ENCODE measurements at places on chromosomes 4 and X. TPM values are rescaled to one million over a fixed set of nuclear protein-coding genes. Genes with fewer than 3 reads are reported as not detected.
A peak's percentile ranks its signal among the peaks of the same experiment; 100 is the strongest.

DNA sequence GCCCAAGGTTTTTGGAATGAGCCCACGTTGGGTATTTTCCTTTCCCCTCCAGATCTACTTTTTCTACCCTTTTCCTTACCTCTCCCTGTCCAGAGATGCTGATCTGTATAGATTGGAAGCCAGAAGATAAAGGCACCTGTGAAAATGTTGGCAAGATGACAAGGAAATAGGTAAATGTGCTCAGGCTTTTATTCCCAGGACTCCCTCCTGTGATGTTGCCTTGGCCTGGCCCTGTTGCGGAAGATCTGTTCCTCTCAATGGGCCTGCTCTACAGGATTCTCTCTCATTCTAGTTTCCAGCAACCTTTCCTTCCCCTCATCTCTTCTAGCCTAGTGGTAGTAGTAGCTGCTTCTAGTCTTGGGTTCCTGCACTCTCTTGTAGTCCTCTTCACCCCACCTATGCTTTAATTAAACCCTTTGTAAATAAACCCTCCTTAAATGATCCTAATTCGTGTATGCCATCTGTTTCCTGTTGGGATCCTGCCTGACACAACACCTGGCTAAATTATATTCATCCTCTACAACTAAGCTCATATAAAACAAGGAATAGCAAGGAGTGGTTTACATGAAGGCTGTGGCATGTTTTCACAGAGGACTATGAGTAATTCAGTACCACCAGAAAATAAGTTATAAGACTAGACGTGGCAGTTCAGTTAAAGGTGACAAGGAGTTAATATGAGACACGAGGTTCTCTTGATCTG is 95.7 kb upstream of the MAOA start:
- H3K36me3 ChIP-seq, result no peaks in the 10 kb centered on the region
- DNase-seq, result no peak
- H3K4me3 ChIP-seq, result no peak overlapping the region
- H3K27ac ChIP-seq, result no peak overlapping the region
- H3K27me3 ChIP-seq, result no peaks in the 10 kb centered on the region

GRCh38 chr4:80498725-80499124 is 163.2 kb downstream of the CFAP299 start:
- no peak for DNase-seq
- no peak overlapping the region for H3K27ac ChIP-seq
- no peaks in the 10 kb centered on the region for H3K36me3 ChIP-seq
- H3K27me3 ChIP-seq, result no peaks in the 10 kb centered on the region
- H3K4me1 ChIP-seq, result no peaks in the 10 kb centered on the region

DNA sequence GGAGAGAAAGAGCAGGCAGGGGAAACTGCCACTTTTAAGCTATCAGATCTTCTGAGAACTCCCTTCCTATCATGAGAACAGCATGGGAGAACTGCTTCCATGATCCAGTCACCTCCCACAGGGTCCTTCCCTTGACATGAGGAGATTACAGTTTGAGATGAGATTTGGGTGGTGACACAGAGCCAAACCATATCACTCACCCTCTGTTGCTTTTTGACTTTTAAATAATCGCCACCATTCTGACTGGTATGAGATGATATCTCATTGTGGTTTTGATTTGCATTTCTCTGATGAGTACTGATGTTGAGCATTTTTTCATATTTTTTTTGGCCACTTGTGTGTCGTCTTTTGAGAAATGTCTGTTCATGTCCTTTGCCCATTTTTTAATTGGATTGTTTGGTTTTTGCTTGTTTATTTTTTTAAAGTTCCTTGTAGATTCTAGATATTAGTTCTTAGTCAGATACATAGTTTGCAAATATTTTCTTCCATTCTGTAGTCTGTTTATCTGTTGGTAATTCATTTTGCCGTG is 6.5 kb upstream of the PAQR3 start:
- no peaks in the 10 kb centered on the region for H3K4me1 ChIP-seq
- 0 out of 2 replicates have a peak, but pooled peaks cover 7% of the 10 kb centered on the region for H3K27me3 ChIP-seq
- no peak overlapping the region for H3K27ac ChIP-seq
- no peak for DNase-seq
- H3K4me3 ChIP-seq, result no peak overlapping the region

DNA sequence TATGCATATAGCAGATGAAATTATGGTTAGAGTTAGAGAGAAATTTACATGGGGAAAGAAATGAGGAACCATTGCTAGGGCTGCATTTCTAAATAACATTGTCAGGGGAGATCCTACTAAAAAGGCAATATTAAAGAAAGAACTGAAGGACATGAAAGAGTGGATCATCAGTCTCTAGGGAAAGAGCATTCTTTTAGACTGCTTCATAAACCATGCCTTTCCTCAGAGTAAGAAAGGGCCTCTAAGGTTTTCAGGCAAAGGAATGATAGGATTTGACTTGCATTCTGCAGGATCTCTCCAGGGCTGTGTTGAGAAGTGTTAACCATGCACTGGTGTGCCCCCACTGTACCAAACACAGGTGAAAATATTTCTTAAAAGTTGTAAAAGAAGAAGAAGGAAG is 385.4 kb upstream of the MAD2L1 start:
- H3K4me1 ChIP-seq, result 0 out of 2 replicates have a peak, but pooled peaks cover 15% of the 10 kb centered on the region
- no peak overlapping the region for H3K27ac ChIP-seq
- H3K27me3 ChIP-seq, result no peaks in the 10 kb centered on the region

- no peaks in the 10 kb centered on the region for H3K27me3 ChIP-seq
- DNase-seq, result peak; percentile 57
- H3K4me1 ChIP-seq, result peaks cover 25% of the 10 kb centered on the region
- 0 out of 2 replicates have a peak overlapping the region, but pooled peaks have one; percentile 6 for H3K27ac ChIP-seq
Measured at GRCh38 chr4:141684785-141685184, 48.4 kb downstream of the IL15 start.

- H3K4me1 ChIP-seq, result peaks cover 8% of the 10 kb centered on the region
- no peak overlapping the region for H3K27ac ChIP-seq
- DNase-seq, result peak; percentile 40
- no peaks in the 10 kb centered on the region for H3K27me3 ChIP-seq
- no peaks in the 10 kb centered on the region for H3K36me3 ChIP-seq
- H3K4me3 ChIP-seq, result no peak overlapping the region
Measured at GRCh38 chrX:119045884-119046283, 26.9 kb upstream of the CT47C1 start.

- peak overlapping the region; percentile 83 for H3K27ac ChIP-seq
- DNase-seq, result peak; percentile 64
- H3K36me3 ChIP-seq, result no peaks in the 10 kb centered on the region
- peak overlapping the region; percentile 84 for H3K4me3 ChIP-seq
Measured at GRCh38 chrX:15334561-15334960, 762 bp downstream of the PIGA start.

DNA sequence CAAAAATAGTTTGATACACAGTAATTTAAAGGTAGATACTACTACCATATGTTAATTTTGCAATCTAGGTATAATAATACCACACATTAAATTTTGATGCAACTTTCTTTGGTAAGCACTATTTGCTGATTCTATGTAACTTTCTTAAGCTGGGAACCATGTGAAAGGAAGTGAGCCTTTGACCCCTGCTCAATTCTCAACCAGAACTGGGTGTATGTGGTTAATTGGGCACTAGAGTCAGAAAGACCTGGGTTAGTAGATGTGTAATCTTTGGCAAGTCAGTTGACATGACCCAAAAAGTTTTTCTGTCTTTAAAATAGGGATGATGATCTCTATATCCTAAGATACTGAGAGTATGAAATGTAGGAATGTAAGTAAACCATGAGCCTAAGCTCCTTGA is 22.4 kb downstream of the TLR2 start:
- no peak overlapping the region for H3K4me3 ChIP-seq
- no peak overlapping the region for H3K27ac ChIP-seq
- no peaks in the 10 kb centered on the region for H3K4me1 ChIP-seq
- no peak for DNase-seq

DNA sequence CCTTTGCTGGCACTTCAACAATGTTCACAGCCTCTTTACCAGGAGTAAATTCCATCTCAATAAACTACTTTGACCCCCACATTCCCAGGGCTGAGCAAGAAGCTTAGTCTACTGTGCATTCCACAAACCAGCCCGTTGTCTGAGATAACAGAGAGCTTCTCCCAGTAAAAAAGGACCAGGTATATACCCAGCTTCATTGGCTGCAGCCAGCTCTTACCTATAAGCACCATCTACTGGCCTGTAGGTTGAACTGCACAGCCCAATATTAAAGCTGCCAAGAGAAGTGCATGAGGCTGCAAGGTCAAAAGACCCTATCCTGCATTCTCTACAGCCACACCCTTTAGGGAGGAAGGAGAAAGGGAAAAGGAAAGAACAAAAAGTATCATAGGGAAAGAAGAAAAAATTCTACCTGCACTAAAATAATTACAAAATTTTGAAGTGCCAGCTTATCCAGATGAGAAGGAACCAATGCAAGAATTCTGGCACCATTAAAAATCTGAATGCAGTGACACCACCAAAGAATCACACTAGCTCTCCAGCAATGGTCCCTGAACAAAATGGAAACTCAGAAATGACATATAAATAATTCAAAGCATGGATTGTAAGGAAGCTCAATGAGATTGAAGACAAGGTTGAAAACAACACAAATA is 45.7 kb upstream of the INTU start:
- peak; percentile 53 for DNase-seq
- no peak overlapping the region for H3K4me3 ChIP-seq
- H3K27ac ChIP-seq, result no peak overlapping the region
- H3K27me3 ChIP-seq, result no peaks in the 10 kb centered on the region
- H3K36me3 ChIP-seq, result no peaks in the 10 kb centered on the region

DNA sequence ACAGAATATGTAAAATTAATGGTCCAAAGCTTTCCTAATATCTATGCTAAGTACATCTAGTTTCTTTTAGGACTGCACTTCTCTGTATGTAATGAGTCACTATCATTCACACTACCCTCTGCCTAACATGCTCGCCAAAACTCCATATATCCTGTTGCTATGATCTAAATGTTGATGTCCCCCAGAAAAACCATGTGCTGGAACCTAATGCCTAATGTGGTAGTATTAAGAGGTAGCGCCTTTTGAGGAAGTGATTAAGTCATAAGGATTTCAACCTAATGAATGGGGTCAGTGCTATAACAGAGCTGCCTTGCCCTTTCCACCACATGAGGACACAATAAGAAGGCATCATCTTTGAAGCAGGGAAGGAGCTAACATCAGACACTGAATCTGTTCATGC is 34.9 kb upstream of the NFKB1 start:
- H3K4me1 ChIP-seq, result 0 out of 2 replicates have a peak, but pooled peaks cover 5% of the 10 kb centered on the region
- DNase-seq, result peak; percentile 46
- H3K4me3 ChIP-seq, result no peak overlapping the region
- no peaks in the 10 kb centered on the region for H3K27me3 ChIP-seq
- no peak overlapping the region for H3K27ac ChIP-seq

DNA sequence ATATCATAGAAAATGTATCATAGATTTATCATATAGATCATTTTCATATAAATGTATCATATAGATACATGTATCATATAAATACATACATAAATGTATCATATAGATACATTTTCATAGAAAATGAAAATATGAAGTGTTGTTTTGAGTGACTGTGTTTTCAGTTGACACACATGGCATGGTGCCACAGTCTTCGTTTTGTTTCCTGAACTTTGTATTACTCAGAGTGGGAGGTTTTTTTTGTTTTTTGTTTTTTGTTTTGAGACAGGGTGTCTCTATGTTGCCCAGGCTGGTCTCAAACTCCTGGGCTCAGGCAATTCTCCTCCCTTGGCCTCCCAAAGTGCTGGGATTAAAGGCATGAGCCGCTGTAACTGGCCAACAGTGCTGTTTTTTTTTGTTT is 3.9 kb downstream of the RBM10 start:
- H3K27me3 ChIP-seq, result no peaks in the 10 kb centered on the region
- no peaks in the 10 kb centered on the region for H3K4me1 ChIP-seq
- H3K4me3 ChIP-seq, result no peak overlapping the region
- peak; percentile 62 for DNase-seq

- peaks cover 3% of the 10 kb centered on the region for H3K36me3 ChIP-seq
- peak; percentile 25 for DNase-seq
- peak overlapping the region; percentile 66 for H3K4me3 ChIP-seq
- no peaks in the 10 kb centered on the region for H3K27me3 ChIP-seq
- H3K27ac ChIP-seq, result peak overlapping the region; percentile 28
Measured at GRCh38 chr4:2932951-2933565, 30.1 kb downstream of the NOP14 start.

- H3K27ac ChIP-seq, result no peak overlapping the region
- peaks cover 8% of the 10 kb centered on the region for H3K4me1 ChIP-seq
Measured at GRCh38 chrX:7085879-7086278, 61.6 kb upstream of the STS start.

- no peaks in the 10 kb centered on the region for H3K27me3 ChIP-seq
- no peak overlapping the region for H3K27ac ChIP-seq
- no peaks in the 10 kb centered on the region for H3K36me3 ChIP-seq
- H3K4me1 ChIP-seq, result no peaks in the 10 kb centered on the region
- H3K4me3 ChIP-seq, result no peak overlapping the region
- DNase-seq, result no peak
Measured at GRCh38 chrX:94914235-94914634, 1240.2 kb downstream of the FAM133A start.

DNA sequence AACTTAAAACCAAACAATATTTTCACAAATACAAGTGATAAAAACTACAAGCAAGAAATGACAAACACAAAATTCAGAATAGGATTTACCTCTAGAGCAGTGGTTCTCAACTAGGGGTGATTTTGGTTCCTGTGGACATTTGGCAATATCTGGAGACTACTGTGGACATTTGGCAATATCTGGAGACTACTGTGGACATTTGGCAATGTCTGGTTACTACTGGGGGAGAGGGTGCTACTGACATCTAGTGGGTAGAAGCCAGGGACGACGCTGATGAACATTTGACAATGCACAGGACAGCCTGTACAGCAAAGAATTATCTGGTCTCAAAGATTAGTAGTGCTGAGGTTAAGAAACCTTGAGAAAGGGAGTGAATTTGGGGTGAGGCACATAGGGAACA is 169.8 kb downstream of the CLCN4 start:
- H3K27me3 ChIP-seq, result no peaks in the 10 kb centered on the region
- H3K4me1 ChIP-seq, result peaks cover 15% of the 10 kb centered on the region
- peak; percentile 50 for DNase-seq
- no peaks in the 10 kb centered on the region for H3K36me3 ChIP-seq
- H3K4me3 ChIP-seq, result no peak overlapping the region
- H3K27ac ChIP-seq, result no peak overlapping the region

DNA sequence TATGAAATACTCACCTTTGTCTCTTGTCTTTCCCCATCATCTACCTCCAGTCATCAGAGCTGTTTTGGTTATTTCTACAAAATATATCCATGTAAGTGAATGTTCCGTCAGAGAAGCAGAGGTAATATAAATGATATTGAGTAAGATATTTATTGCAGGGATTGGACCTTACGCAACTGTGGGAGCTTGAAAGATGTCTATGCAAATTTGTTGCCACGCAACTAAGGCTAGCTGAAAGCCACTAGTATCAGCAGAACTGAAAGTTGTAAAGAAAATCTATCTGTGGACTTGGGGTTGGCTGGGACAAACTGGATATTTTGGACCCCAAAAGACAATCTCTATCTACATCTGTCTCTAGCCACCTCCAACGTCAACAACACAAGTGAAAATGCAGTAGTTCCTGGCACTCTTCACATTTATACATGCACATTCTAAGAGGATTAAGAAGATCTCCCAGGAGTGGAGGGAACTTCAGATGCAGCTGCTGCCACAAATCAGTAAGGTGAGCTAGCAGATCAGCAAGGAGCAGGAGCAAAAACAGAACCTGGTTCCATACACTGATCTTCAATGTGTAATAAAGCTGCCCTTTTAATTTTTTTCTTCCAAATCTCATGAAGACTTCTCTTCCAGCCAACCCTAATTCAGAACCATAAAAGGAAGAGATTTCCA is 8.5 kb upstream of the CCSER1 start:
- H3K36me3 ChIP-seq, result no peaks in the 10 kb centered on the region
- H3K27me3 ChIP-seq, result no peaks in the 10 kb centered on the region
- no peak overlapping the region for H3K4me3 ChIP-seq

PCDH19 gene
- polyA plus RNA-seq, result 0.05 TPM

YIPF7 gene
- polyA plus RNA-seq, result not detected

GABRB1 gene
- not detected for polyA plus RNA-seq

NXF2 gene
- polyA plus RNA-seq, result not detected

PAGE5 gene
- polyA plus RNA-seq, result not detected

MCF2 gene
- polyA plus RNA-seq, result 0.11 TPM

CABS1 gene
- polyA plus RNA-seq, result not detected

SORBS2 gene
- polyA plus RNA-seq, result 2.3 TPM

GLRB gene
- 7.6 TPM for polyA plus RNA-seq

SHROOM2 gene
- polyA plus RNA-seq, result 0.63 TPM

ARSJ gene
- polyA plus RNA-seq, result 33.7 TPM
